ENCODE measurements at places on chromosomes 5 and 9. TPM values are rescaled to one million over a fixed set of nuclear protein-coding genes. Genes with fewer than 3 reads are reported as not detected.

- H3K4me1 ChIP-seq, result no peaks in the 10 kb centered on the region
- H3K27ac ChIP-seq, result no peak overlapping the region
- H3K36me3 ChIP-seq, result no peaks in the 10 kb centered on the region
- H3K27me3 ChIP-seq, result no peaks in the 10 kb centered on the region
Measured at GRCh38 chr5:99929067-99929805, 605.9 kb upstream of the FAM174A start.

- no peak overlapping the region for H3K4me3 ChIP-seq
- H3K27ac ChIP-seq, result peak overlapping the region; percentile 73
- DNase-seq, result no peak
- peaks cover 16% of the 10 kb centered on the region for H3K36me3 ChIP-seq
Measured at GRCh38 chr5:462051-462481, 19.1 kb downstream of the EXOC3 start.

GRCh38 chr5:154740483-154740882 lies 14.7 kb upstream of the LARP1 start:
- H3K36me3 ChIP-seq, result no peaks in the 10 kb centered on the region
- no peak overlapping the region for H3K4me3 ChIP-seq

DNA sequence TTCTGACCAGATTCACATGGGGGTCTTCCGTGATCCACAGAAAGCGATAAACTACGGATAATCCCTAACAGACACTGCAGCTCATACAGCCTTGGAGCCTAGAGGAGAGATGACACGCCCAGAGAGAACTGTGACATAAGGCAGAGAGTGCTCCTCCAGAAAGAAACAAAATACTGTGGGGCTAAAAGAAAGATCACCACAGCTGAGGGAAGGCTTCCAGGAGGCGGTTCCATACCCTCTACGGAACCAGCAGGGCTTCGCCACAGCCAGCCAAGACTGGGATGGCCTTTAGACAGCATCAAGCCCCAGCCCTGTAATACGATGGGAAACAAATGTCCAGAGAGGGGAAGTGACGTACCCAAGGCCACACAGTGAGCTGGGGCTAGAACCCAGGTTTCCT lies 19.3 kb downstream of the GPX3 start:
- H3K27ac ChIP-seq, result no peak overlapping the region
- H3K4me1 ChIP-seq, result no peaks in the 10 kb centered on the region
- no peak for DNase-seq
- no peaks in the 10 kb centered on the region for H3K27me3 ChIP-seq

The FRMD3 gene
- 18.9 TPM for total RNA-seq

- no peaks in the 10 kb centered on the region for H3K36me3 ChIP-seq
- no peaks in the 10 kb centered on the region for H3K4me1 ChIP-seq
- no peak overlapping the region for H3K27ac ChIP-seq
- no peak for DNase-seq
- peaks cover 10% of the 10 kb centered on the region for H3K27me3 ChIP-seq
Measured at GRCh38 chr9:108800632-108801099, 55.1 kb downstream of the ACTL7B start.

DNA sequence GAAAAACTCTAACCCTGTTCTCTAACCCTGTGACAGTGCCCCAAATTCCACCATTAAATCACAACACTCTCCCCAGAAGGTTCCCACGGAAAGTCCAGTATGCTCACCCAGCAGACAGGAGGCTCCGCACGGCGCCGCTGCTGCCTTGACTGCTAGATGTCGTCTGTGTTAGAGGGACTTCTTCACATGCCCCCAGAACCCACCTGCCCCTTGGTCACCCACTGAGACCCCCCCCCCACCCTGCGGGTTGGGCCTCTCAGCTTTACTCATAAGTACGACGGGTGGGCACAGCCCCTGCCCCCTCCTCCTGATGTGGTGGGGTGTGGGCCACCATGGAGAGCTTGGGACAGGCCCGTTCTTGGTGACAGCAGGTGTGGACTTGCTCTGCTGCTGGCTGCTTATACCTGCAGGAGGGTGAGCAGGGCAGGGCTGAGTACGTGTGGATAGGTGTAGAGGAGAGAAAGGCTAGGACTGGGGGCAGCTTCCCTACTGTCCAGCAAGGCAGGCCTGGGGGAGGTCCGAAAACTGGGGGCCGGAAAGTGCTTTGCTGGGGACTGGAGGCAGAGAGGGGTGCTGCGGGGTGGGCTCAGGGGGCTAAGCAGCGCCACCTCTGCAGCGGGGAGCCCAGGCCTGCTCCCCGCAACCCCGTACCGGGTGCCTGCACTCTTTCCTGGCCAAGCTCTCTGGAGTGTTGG lies 57.5 kb upstream of the OLFM1 start:
- no peaks in the 10 kb centered on the region for H3K4me1 ChIP-seq
- no peaks in the 10 kb centered on the region for H3K36me3 ChIP-seq
- peaks cover 28% of the 10 kb centered on the region for H3K27me3 ChIP-seq
- H3K27ac ChIP-seq, result no peak overlapping the region

- no peak overlapping the region for H3K4me3 ChIP-seq
- no peaks in the 10 kb centered on the region for H3K4me1 ChIP-seq
- peaks cover 2% of the 10 kb centered on the region for H3K36me3 ChIP-seq
- DNase-seq, result no peak
Measured at GRCh38 chr5:38776149-38776896, 69.5 kb upstream of the OSMR start.

The CCIN gene
- 1.4 TPM for total RNA-seq

DNA sequence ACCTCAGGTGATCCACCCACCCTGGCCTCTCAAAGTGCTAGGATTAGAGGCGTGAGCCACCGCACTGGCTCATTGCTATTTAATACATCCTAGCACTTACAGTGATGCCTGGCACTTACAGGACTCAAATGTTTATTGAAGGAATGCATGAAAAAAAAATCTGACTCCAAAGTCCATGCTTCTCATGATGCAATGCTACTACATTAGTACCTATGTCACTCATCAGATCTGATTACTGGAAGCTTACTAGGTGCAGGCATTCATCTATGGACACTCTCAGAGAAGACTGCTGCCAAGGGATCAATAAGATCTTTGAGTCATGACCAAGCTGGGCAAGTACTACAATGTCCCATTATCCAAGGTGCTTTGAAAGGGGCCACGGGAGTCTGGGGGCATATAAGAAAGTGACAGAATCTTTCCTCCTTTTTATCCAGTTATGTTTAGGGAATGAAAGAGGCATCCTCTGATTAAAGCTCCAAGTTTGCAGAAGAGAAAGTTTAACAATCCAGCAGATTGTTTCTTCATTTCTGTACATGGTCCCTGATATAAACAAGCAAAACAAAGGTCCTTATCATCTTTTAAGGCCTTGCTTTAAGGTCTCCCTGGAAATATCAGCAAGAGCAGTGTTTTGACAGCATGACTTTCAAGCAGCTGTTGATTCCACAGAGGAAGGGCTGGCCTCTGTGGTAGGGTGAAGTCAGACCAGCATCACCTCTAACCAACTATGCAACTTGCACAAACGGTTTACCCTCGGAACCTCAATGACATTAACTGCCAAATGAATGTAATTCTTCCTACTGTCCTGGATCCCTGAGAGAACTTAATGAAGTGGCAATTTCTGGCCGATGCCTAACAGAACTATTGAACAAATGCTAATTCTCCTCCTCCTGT lies 35.9 kb downstream of the ARPC5L start:
- H3K4me3 ChIP-seq, result no peak overlapping the region
- H3K4me1 ChIP-seq, result peaks cover 22% of the 10 kb centered on the region
- peak overlapping the region; percentile 76 for H3K27ac ChIP-seq
- peaks cover 18% of the 10 kb centered on the region for H3K36me3 ChIP-seq
- H3K27me3 ChIP-seq, result no peaks in the 10 kb centered on the region

DNA sequence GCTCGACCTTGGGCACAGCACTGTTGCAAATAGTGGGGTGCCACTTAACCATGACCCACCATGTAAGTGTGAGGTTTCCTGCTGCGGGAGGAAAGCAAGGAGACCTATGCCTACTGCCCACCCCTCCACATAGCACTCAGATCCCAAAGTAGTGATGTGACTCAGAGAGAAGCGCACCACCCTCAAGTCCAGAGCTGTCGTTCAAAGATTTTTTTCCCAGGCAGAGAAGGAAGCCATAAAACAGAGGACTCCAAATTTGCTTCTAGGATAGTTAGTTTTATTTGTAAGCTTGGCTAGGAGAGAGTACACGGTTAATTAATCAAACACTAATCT lies 19.3 kb downstream of the UGT3A1 start:
- no peaks in the 10 kb centered on the region for H3K4me1 ChIP-seq
- H3K4me3 ChIP-seq, result no peak overlapping the region
- H3K36me3 ChIP-seq, result no peaks in the 10 kb centered on the region
- DNase-seq, result no peak
- peaks cover 22% of the 10 kb centered on the region for H3K27me3 ChIP-seq

The CRHBP gene
- not detected for total RNA-seq

- H3K4me1 ChIP-seq, result peaks cover 2% of the 10 kb centered on the region
- H3K4me3 ChIP-seq, result no peak overlapping the region
- peaks cover 5% of the 10 kb centered on the region for H3K27me3 ChIP-seq
- H3K36me3 ChIP-seq, result no peaks in the 10 kb centered on the region
- H3K27ac ChIP-seq, result no peak overlapping the region
Measured at GRCh38 chr5:59483971-59484472, 409.5 kb downstream of the PDE4D start.

The SPEF2 gene
- total RNA-seq, result 4.5 TPM

GRCh38 chr9:81694541-81694940 lies 5.2 kb upstream of the TLE1 start:
- H3K27ac ChIP-seq, result no peak overlapping the region
- no peaks in the 10 kb centered on the region for H3K36me3 ChIP-seq
- peaks cover 3% of the 10 kb centered on the region for H3K4me1 ChIP-seq
- no peak for DNase-seq

- peaks cover 27% of the 10 kb centered on the region for H3K4me1 ChIP-seq
- H3K27me3 ChIP-seq, result no peaks in the 10 kb centered on the region
- no peaks in the 10 kb centered on the region for H3K36me3 ChIP-seq
- no peak overlapping the region for H3K27ac ChIP-seq
- DNase-seq, result no peak
- H3K4me3 ChIP-seq, result no peak overlapping the region
Measured at GRCh38 chr5:75466006-75466716, 45.3 kb downstream of the CERT1 start.

- peak overlapping the region; percentile 29 for H3K27ac ChIP-seq
- H3K27me3 ChIP-seq, result no peaks in the 10 kb centered on the region
- peaks cover 3% of the 10 kb centered on the region for H3K36me3 ChIP-seq
- H3K4me3 ChIP-seq, result peak overlapping the region; percentile 47
- H3K4me1 ChIP-seq, result no peaks in the 10 kb centered on the region
Measured at GRCh38 chr9:83473488-83473971, 64.7 kb downstream of the FRMD3 start.

DNA sequence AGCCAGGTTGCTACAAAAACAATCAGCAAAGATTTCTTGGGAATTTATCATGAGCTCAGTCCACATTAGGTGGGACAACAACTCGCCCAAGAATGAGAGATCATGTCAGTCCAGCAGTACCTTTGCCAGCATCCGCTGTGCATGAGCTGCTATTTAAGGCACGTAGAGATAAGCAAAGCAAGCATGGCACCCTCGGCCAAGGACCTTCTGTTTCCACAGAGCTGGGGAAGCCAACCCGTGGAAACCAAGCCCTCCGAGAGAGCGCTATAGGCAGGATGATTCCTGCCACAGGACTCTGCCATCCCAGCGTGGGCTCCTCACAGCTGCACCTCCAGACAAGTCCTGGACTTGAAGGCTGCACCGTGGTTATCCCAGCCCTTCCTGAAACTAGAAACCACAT lies 189.5 kb upstream of the PPP1R26 start:
- H3K4me3 ChIP-seq, result no peak overlapping the region
- H3K4me1 ChIP-seq, result peaks cover 6% of the 10 kb centered on the region
- H3K27ac ChIP-seq, result no peak overlapping the region
- peaks cover 3% of the 10 kb centered on the region for H3K36me3 ChIP-seq
- DNase-seq, result no peak

GRCh38 chr9:35732800-35733541 lies 505 bp downstream of the CREB3 start:
- H3K36me3 ChIP-seq, result peaks cover 3% of the 10 kb centered on the region
- peak overlapping the region; percentile 98 for H3K4me3 ChIP-seq
- DNase-seq, result no peak
- peaks cover 15% of the 10 kb centered on the region for H3K4me1 ChIP-seq
- no peaks in the 10 kb centered on the region for H3K27me3 ChIP-seq

DNA sequence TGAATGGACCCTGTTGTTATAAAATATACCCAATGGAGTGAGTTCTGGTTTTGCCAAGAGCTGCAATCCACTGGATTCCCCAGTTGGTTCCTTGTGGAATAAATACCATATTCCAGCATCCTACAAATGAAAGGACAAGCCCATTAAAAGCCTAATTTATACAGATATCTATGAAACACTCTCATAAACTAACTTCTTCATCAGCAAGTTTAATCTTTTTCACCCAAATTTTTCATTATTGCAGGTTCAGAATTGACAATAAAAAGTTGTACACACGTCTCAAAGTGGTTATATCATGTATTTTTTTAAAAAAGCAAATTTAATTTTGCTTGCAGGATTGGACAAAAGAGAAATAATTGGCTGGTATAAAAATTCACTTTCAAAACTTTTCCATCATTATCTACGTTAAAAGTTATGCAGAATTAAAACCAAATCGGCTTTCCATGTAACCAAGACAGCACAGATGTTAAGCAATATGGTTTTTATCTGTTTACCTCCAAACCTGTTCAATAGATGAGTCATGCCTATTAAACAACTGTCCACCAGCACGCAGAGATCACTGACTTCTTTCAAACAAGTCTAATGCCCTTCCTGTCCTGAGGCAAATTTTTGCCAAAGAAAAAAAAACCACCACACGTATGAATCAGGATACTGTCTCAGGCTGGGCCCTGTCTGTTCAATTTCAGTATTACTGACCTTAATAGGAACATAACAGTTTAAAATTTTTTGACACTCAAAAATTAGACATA lies 42.5 kb downstream of the CEMIP2 start:
- H3K4me3 ChIP-seq, result no peak overlapping the region
- no peaks in the 10 kb centered on the region for H3K27me3 ChIP-seq
- peaks cover 8% of the 10 kb centered on the region for H3K4me1 ChIP-seq
- no peak overlapping the region for H3K27ac ChIP-seq
- peaks cover 21% of the 10 kb centered on the region for H3K36me3 ChIP-seq
- DNase-seq, result no peak

GRCh38 chr9:75414371-75415160 lies 326.3 kb downstream of the OSTF1 start:
- no peak overlapping the region for H3K4me3 ChIP-seq
- no peak for DNase-seq
- H3K4me1 ChIP-seq, result no peaks in the 10 kb centered on the region
- peaks cover 3% of the 10 kb centered on the region for H3K36me3 ChIP-seq

The SPACA9 gene
- 0.52 TPM for total RNA-seq

The C7 gene
- total RNA-seq, result not detected

GRCh38 chr5:174796711-174797192 lies 72.4 kb downstream of the MSX2 start:
- H3K36me3 ChIP-seq, result peaks cover 5% of the 10 kb centered on the region
- peaks cover 54% of the 10 kb centered on the region for H3K27me3 ChIP-seq
- no peak overlapping the region for H3K4me3 ChIP-seq
- peaks cover 17% of the 10 kb centered on the region for H3K4me1 ChIP-seq

The TEX53 gene
- not detected for total RNA-seq

The KIF4B gene
- not detected for total RNA-seq

DNA sequence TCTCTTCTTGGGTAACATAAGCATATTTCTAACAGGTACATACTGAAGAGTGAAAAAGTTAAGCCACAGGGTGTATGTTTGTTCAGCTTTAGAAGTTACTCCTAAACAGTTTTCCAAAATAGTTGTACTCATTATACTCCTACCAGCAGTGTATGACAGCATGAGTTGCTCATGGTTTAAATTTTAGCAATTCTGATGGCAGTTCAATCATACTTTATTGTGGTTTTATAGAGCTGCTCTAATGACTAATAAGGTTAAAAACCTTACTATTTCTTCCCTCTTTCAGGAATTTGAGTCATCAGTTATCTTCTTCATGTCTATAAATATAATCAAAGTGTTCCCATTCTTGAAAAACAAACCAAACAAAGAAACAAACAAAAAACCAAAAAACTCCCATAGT lies 81.5 kb downstream of the CAAP1 start:
- no peak overlapping the region for H3K4me3 ChIP-seq
- H3K27me3 ChIP-seq, result no peaks in the 10 kb centered on the region

The FAM169A gene
- 9.2 TPM for total RNA-seq

The TMOD1 gene
- 0.86 TPM for total RNA-seq

The GHR gene
- total RNA-seq, result not detected

Measured in T-helper 17 cell (primary cell).